Astrocyte of the spinal cord (primary cell): ENCODE measurements at places on chromosomes 3 and 15.

- peak; percentile 67 for DNase-seq
These were observed 1.4 kb upstream of the RAD18 start for GRCh38 chr3:8964436-8965370.

- peak; percentile 89 for DNase-seq
These were observed 99.8 kb upstream of the CPNE4 start for GRCh38 chr3:132134611-132135010.

GRCh38 chr3:141355242-141355641 lies 13.1 kb upstream of the ZBTB38 start:
- DNase-seq, result no peak

GRCh38 chr3:126523745-126524428 lies at the start of gene CHST13:
Gene CHST13, plus strand, starts transcription at chr3:126524155. Its CDS starts 178 bp downstream, at chr3:126524333.
- peak; percentile 8 for DNase-seq

DNA sequence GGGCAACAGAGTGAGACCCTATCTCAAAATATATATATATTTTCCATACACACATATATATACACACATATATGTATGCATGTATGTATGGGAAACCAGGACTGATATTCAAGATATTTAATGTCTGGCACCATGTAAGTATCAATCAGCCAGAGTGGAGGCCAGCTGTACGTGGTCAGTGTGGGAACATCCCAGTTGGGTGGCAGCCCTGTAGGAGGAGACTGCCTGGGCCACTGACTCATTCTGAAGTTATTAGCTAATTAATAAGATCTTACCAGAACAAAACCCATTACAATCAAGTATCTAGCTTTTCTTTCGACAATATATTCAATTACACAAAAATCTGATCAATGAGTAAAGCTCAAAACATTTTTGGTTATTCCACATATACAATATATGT lies 85.1 kb upstream of the OCA2 start:
- peak; percentile 19 for DNase-seq

GRCh38 chr3:29412110-29412509 lies 131.2 kb downstream of the RBMS3 start:
- no peak for DNase-seq

- peak; percentile 39 for DNase-seq
These were observed at the start of gene IGSF11 for GRCh38 chr3:119034256-119035013. Gene IGSF11, minus strand, starts transcription at chr3:119034846. Its CDS starts 264 bp downstream, at chr3:119034582.

GRCh38 chr3:134822090-134822489 lies 27.0 kb downstream of the EPHB1 start:
- no peak for DNase-seq

DNA sequence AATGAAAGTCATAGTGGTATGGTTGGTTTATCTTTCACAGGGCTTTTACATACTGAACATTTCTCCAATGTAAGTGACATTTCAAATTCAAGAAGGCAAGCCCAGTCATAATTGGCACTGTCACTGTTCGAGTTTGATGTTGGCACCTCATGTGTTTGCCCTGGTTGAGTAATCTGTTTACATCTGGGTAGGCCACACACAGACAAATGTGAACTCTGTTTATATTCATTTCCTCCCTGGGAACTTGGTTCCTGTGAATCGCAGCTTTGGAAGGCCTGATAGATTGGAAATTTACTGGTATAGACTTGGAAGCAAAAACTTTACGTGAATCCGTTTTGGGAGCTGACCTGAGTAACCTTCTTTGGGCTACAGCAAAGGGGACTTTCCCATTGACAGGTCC lies 395.2 kb upstream of the AZI2 start:
- no peak for DNase-seq

DNA sequence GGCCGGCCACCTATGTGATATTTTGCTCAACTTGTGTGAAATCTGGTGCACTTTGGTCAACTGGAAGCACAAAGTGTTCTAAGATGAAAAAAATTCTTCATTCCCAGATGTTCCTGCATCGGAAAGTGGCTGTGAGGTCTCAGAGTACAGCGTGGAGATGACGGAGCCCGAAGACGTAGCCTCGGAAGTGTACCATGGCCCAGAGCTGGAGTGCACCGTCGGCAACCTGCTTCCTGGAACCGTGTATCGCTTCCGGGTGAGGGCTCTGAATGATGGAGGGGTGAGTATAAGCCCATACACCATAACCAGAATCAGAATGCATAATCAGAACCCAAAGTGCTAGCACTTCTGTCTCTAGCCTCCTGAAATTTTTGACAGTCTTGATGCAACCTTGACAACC lies 104.3 kb downstream of the GHSR start:
- no peak for DNase-seq

DNA sequence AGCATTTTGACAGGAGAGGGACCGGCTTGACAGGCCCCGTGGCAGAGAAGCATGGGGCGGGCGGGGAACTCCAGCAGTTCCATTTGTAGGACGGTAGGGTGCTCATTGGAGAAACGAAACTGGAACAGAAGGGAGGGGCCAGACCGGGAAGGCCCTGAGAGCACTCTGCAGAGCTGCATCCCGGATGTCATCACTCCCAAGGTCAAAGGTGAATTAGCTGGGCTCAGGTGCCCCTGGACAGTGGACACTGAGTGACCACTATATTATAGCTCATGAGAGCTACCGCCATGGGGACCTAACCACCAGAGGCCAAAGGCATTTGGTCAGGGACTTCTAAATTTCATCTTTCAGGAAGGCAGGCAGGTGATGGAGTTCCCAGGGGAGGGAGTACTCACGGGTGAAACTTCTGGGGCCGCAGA lies 7.3 kb downstream of the CSRNP1 start:
- no peak for DNase-seq

- DNase-seq, result no peak
These were observed 339.1 kb downstream of the NTRK3 start for GRCh38 chr15:87917480-87917879.

DNA sequence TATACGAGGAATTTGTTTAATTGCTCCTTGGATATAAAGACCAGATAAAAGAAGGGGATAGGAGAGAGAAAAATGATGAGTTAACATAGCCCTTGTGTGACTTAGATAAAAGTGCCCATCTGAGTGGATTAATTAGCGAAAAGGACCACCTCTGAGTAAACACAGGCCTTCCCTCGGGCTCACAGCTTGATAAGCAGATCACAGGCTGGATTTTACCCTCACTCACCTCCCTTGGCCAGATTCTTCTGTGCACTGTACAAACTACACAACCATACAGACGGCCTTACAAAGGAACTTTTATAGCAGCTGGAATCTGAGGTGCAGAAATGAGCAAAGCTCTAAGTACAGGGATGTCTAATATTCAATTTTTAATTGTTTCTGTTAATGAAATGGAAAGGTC lies 112.4 kb upstream of the STT3B start:
- DNase-seq, result no peak

GRCh38 chr15:74901612-74902063 lies 5.0 kb downstream of the FAM219B start:
- DNase-seq, result peak; percentile 63

DNA sequence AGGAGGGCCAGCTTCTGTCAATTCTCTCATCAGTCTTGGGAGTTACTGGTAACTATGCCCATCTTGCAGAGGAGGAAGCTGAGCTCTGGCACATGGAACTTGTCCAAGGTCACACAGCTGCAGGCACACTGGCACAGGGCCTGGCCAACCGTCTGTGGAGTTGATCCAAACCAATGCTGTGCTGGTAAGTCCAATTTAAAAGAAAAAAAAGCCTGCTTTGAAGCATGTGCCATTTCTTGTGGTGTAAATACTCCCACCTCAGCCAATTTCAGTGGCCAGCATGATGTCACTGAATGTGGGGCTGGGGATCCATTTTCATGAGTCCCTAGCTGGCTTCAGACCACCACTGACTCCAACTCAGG lies 83.4 kb downstream of the CHSY1 start:
- peak; percentile 89 for DNase-seq

GRCh38 chr15:68032672-68033071 lies 21.4 kb upstream of the PIAS1 start:
- DNase-seq, result no peak

- peak; percentile 43 for DNase-seq
These were observed 691 bp upstream of the FSIP1 start for GRCh38 chr15:39783244-39783820.

GRCh38 chr15:80484333-80484864 lies 80.2 kb downstream of the ARNT2 start:
- DNase-seq, result peak; percentile 67

GRCh38 chr15:72725446-72725845 lies 39.4 kb downstream of the BBS4 start:
- DNase-seq, result no peak

- DNase-seq, result no peak
These were observed 95.6 kb downstream of the ATP10A start for GRCh38 chr15:25767356-25768151.

- DNase-seq, result no peak
These were observed 6.2 kb upstream of the OCA2 start for GRCh38 chr15:28105224-28105791.

GRCh38 chr3:115634052-115634451 lies 10.7 kb downstream of the GAP43 start:
- DNase-seq, result no peak

DNA sequence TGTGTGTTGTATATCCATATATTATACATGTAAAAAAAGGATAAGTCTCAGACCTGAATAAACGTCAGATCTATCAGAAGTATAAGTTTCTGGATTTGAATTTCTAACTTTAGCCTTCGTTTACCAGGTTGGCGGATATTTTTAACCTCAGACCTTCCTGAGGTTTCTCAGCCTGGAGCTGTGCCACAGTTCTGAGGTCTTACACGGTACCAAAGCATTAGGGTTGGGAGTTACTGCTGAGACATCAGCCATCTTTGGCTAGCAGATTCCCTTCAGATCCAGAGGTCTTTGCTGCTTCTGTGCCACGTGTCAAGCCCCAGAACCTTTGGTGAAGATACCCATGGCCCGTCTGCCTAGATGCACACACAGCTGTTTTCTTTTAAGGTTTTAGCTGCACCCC lies 84.7 kb downstream of the PPP2R3A start:
- DNase-seq, result peak; percentile 22

DNA sequence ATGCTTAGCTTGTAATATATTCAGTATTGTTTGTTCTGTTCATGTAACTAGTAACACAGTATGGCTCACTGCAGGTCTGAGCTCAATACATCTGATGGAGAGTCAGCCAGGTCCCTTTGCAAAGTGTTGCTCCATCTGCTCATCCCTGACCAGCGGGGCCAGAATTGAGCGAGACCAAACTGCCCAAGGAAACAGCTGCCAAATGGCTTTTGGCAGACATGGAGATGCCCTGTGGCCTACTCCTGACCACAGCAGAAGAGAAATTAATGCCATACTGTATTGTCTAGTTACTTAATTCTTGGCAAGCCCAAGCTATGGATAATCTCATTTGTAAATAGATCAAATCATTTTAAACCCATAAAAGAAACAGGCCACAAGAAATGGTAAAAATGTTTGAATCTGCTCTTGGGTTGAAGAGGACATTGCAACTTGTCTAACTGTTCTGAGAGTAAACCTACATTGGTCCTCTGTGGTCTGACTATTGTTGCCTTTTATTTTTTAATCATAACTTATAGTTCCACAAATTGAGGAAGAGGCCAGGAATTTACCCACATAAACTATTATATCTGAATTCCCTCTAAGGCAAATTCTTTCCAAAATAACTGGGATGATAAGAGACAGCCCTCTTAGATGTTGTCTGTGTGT lies 209.5 kb downstream of the EBLN2 start:
- DNase-seq, result no peak

DNA sequence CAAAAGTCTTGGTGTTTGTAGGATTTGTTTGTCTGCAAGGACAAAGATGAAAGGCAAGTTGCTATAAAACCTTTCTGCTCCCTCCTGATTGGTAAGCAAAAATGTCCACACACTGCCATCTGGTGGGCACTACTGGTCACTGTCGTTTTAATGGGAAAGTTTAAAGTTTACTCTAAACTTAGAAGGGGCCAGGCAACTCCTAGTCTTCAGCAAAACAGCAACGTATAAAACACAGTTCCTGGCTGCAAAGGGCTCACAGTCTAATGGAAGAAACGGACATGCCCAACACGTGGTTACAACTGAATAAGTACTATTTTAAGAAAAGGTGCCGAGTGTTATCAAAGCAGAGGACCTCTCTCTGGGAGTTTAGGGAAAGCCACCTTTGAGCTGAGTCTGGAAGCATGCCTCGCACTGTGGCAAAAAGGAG lies 23.7 kb upstream of the TPRG1 start:
- peak; percentile 73 for DNase-seq

DNA sequence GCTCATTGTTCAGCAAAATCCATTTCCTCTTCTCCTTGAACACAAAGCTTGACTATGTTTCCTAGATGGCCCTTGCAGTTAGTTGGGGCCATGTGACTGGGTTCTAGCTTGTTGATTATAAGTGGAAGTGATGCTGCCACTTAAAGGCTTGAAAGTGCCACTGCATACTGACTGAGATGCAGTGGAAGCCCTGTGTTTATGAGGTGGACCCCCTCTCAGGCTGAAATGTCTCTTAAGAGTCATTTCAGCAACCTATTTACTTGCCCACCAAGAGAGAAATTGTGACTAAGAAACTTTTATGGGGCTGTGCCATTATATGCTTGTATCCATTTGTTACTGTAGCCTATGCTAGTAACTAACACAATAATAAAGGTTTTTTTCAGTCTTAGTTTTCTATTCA lies 8.4 kb upstream of the ANP32A start:
- no peak for DNase-seq

GRCh38 chr3:126267169-126267975 lies 87.0 kb upstream of the ALDH1L1 start:
- peak; percentile 85 for DNase-seq

DNA sequence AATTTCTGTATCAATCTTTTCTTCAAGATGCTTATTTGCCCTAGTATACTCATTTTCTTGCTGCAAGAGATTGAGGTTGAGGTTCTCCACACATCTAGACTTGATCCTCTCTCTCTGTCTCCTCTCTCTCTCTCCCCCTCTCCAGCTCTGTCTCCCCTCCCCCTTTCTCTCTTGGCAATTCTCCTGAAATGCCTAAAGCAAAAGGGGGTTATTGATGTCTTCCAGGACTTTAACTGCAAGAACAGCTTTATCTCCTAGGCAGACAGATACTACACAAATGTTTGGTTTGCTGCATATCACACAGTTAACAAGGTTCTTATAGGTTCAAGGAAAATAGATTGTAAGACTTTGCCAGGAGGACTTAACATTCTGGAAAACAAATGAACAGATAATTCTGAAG lies 52.1 kb downstream of the TMEM212 start:
- DNase-seq, result no peak

GRCh38 chr3:190528706-190529105 lies 14.8 kb downstream of the IL1RAP start:
- no peak for DNase-seq

DNA sequence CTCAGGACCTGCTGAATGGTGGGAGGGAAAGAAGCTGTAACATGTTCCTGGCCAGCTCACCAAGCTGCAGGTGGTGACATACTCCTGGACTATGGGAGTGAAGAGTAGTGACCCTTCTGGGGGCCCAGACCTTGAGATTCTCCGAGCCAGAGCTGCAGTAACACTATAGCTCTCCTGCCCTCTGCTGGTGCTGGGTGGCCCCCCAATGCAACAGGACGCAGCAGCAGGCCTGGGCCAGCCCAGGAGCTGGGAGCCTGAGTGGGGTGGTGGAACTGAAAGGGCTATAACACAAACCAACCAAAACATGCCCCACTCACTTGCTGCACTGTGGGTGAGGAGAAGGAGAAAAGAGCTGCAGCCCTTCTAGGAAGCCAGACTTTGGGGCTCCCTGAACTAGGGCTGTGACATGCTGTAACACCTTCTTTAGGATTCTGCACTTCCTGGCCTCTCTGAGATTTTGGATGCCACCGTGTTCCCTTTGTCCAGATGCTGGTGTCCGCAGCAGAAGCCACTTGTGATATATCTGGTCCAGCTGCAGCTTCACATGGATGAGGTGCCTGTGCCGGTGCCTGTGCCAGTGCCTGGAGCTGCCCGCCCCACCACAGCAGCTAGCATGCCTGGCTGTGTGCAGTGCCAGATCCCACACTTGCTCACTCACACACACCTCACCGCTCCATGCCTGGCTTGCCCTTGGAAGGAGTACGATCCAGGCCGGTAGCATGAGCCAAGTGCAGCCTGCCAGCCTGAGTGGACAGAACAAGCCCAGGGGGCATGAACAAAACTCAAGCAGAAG lies 636.8 kb upstream of the KCNMB2 start:
- no peak for DNase-seq
